ENCODE measurements at places on chromosomes 7 and 10.

DNA sequence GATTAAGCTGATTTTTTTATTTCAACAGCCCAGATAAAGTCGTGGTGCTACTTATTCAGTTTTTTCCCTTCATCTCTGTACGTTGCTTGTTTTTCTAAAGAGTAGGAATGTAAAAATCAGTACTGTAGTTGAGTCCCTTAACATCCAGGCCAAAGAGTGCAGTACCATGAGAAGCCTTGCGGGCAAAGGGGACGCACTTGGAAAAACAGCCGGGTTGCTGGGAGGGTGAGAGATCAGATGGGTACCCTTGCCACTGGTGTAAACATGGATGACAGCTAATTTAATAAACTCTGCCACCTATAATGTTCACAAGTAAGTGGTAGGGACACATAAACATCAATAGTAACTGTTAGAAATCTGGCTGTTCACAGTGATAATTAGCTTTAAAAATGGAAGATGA, 175.9 kb downstream of the POU6F2 start:
- DNase-seq = no peak

GRCh38 chr7:143380260-143380645, 892 bp upstream of the ZYX start:
- peak; percentile 85 for DNase-seq

DNA sequence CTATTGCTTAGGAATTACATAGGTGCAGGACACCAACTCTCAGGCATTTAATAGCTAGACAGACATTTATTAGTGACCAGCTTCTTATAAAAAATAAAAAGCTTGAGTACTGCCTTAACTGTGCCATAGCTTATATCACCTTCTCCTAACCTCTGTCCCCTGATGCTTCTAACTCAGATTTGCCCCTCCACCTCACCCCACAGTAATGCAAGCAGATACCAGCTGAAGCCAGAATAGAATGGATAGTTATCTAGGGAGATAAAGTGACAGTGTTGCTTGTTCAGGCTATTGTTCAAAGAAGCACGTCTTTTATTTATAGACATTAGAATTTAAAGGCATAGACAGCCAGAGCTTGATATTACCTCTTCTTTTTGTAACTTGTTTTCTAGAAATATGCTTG, 99.6 kb upstream of the GLCCI1 start:
- no peak for DNase-seq

- peak; percentile 12 for DNase-seq
Observed at GRCh38 chr10:110947061-110947595, 27.7 kb downstream of the SHOC2 start.

DNA sequence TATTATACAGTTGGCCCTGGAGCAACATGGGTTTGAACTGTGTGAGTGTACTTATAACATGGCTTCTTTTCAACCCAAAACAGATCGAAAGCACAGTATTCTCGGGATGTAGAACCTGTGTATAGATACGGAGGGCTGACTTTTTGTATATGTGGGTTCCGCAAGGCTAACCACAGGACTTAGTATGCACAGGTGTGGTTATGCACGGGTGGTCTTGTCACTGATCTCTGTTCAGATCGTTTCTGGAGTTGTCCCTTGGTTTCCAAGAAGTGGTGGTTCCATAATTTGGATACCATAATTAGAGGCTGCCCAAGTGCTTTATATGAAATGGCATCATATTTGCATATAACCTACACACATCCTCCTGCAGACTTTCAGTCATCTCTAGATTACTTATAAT, 10.9 kb upstream of the BHLHA15 start:
- DNase-seq = no peak

DNA sequence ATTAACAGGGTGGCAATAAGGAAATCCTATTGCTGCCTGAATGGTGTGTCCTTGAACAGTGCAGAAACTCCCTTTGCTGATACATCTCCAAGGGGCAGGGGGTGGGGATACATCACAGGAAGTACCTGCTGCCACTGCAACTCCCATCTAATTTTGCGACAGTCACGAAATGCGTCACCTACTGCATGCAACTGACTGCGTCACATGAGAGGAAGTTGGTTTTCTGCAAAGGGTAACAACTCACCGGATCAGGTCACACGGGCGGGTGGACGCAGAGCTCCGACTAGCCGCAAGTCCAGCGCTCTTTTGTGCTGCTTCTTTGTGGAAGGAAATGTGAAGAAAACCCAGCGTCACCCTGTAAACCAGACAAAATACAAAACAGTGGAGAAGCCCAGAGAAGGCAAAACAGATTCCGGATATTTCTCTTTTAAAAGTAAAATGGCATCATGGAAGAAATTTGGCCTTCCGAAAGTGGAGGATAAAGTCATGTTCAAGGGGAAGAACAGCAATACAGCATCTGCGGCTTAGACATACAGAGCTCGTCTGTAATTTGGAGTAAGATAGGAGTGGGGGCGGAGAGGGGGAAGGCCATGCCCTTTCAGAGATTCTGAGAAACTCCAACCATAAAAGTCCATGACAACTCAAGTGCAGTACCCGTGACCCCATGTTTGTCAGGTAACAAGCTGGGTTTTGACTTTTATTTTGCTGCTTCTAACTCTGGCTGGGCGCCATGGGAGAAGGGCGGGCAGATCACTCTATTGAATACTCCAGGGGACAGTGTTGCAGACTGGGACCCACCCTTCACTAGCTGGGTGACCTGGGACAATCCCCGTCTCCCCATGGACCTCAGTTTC, 32.3 kb upstream of the PLEKHS1 start:
- DNase-seq = no peak

DNA sequence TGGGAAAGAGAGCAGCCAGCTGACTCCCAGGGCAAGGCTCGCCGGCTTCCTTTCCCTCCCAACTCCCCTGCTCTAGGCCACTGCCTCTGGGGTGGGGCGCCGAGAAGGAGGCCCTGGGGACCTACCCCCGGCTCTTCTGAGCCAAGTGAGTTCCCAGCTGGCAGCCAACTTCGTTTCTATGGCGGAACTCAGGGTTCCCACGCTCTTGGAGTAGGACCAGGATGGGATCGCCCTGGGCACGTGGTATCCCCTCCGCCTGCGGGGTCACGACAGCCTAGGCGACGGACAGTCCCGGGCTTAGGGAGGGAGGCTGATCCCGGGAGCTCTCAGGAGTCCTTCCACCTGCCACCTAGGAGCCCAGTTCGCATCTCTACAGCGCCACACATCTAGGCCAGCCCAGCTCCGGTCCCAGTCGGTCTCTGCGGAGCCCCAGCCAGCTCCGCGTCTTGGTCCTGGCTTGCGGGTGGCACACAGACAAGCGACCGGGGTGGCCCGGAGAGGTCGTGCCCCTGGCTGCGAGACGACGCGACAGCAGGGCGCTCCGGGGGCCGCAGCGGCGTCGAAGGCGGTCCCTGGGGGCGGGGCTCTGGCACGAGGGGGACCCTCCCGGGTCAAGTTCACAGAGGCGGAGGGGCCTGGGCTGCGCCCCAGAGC, 20.5 kb upstream of the GATA3 start:
- DNase-seq = peak; percentile 8

- no peak for DNase-seq
Observed at GRCh38 chr10:122422266-122422989, 32.0 kb upstream of the ARMS2 start.

- no peak for DNase-seq
Observed at GRCh38 chr7:20504060-20504459, 111.4 kb upstream of the ABCB5 start.

- DNase-seq = no peak
Observed at GRCh38 chr7:105831302-105831620, 45.1 kb downstream of the ATXN7L1 start.

DNA sequence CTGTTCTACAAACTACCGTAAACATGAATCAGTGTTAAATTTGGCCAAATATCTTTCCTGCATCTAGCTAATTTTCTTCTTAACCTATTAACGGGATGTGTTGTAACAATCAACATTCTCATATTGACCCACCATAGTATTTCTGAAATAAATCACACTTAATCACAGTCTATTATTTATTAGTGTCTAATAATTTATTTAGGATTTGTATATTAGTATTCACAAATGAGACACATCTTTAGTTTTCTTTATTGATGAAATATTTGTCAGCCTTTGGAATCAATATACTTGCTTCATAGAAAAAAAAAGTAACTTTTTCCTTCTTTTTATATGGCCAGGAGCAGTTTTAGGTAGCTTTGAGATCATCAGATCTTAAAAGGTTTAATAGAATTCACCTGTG, 4.6 kb downstream of the GIMAP7 start:
- DNase-seq = no peak

GRCh38 chr7:107147464-107148393, 21.1 kb upstream of the HBP1 start:
- DNase-seq = peak; percentile 28

DNA sequence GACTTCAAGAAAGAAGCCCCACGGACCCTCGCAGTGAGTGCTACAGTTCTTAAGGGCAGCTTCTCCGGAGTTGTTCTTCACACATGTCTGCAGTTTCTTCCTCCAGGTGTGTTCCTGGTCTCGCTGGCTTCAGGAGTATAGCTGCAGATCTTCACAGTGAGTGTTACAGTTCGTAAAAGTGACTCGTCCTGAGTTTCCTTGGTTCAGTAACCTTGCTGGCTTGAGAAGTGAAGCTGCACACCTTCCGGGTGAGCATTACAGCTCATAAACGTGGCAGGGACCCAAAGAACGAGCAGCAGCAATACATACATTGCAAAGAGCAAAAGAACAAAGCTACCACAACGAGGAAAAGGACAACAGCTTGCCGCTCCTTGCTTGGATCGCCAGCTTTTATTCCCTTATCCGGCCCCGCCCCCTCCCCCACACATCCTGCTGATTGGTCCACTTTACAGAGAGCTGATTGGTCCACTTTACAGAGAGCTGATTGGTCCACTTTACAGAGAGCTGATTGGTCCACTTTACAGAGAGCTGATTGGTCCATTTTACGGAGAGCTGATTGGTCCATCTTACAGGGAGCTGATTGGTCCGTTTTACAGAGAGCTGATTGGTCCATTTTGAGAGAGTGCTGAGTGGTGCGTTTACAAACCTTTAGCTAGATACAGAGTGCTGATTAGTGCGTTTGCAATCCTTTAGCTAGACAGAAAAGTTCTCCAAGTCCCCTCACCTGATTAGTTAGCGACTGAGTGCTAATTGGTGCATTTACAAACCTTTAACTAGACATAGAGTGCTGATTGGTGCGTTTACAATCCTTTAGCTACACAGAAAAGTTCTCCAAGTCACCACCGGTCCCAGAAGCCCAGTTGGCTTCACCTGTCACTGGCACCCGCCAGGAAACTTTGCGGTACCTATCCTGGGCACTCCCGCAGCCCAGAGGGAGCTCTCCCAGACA, 165.3 kb downstream of the AGMO start:
- no peak for DNase-seq

- no peak for DNase-seq
Observed at GRCh38 chr10:128859738-128860386, 607.2 kb upstream of the MGMT start.

GRCh38 chr10:76394707-76395042, 963.3 kb downstream of the LRMDA start:
- DNase-seq = no peak

DNA sequence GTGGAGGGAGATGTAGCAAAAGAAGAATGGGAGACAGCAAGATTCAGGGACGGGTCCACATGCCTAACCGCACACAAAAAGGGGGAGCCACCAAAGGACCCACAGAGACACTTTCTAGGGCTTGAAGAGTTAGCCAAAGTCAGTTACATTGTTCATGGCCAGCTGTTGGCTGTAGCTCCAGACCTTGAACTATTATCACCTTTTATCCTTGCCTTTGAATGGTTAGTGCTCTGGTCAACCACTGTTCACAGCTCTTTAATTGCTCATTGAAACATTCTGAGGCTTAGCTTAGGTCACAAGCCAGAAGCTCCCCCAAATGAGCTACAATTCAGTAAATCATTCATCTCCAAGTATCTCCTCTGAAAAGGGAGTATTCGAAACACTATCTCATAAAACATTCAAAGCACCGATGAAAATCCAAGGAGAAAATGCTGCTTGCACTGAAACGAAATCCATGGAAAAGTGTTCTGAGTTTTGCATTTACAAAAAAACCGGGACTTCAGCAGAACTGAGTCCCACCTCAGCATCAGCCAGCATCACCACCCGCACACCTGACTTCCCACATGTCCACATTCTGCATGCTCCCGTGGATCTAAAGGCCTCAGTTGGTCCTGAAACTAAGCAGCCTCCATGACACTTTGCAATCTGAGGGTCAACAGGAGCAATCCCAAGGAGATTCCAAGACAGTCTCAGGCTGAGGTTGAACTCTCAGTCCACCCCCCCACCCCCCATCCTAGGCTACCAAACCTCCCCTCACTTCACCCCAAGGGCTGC, 4.0 kb downstream of the SORBS1 start:
- no peak for DNase-seq

GRCh38 chr10:77877441-77878344, 48.9 kb downstream of the DLG5 start:
- DNase-seq = peak; percentile 53

DNA sequence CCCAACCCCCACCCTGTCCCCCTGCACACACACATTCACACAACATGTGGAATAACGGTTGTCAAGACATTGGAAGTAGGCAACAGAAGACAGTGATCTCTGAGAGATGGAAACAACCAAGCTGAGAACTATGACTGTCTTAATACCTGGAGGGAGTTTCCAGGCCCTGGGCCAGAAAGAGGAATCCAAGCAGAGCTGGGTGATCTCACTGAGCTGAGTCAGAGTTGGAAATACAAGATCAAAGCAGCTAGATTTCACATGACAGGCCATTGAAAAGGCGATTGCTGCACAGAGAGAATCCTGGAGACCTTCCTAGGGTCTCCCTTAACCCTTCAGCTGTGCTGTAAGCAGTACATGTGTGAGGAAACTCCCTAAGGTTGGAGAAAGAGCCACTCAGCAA, 165.8 kb upstream of the PRSS1 start:
- peak; percentile 81 for DNase-seq

DNA sequence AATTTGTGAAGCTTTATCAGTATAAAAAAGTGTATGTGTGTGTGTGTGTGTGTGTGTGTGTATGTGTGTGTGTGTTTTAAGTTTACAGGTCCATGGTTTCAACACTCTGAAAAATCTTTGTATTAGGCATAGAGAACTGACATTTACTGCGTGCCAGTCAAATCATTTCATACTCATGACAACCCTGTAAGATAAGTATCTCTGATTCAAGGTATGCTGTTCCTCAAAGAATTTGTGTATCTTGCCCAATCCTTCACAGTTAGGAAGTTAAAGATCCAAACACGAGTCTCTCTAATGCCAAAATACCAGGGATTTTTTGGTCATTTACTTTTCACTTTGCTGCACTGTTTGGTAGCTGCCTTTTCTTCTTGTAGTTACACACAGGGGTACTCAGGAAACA, 1121.3 kb upstream of the AUTS2 start:
- DNase-seq = no peak

DNA sequence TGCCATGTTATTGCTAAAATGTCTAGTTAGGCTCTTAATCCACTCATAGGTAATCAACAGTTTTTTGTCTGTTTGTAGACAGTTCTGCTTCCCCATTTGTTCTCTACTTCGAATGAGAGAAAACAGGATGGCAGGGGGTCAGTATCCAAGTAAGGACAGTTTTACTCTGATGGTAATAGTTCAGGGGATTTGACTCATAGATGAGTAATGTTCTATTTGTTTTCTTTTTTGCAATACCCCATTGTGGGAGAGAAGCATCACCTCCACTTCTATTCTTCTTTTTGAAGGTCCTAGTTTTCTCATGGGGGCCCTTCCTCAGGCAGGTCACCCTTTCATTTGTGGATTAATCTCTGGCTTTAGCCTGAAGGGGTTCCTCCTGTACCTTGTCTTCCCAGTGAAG, 13.9 kb downstream of the PCLO start:
- no peak for DNase-seq

GRCh38 chr10:114650266-114650665, 7.8 kb downstream of the ABLIM1 start:
- no peak for DNase-seq

GRCh38 chr7:155513543-155514285, 32.6 kb downstream of the CNPY1 start:
- no peak for DNase-seq

All from AG08396 (cell line).